ENCODE measurements at places on chromosomes 16 and 17.

GRCh38 chr16:63602206-63602927, 1519.5 kb downstream of the CDH11 start:
- no peak for DNase-seq

- DNase-seq: no peak
Measured at GRCh38 chr17:81000334-81000630, 8.6 kb downstream of the CHMP6 start.

DNA sequence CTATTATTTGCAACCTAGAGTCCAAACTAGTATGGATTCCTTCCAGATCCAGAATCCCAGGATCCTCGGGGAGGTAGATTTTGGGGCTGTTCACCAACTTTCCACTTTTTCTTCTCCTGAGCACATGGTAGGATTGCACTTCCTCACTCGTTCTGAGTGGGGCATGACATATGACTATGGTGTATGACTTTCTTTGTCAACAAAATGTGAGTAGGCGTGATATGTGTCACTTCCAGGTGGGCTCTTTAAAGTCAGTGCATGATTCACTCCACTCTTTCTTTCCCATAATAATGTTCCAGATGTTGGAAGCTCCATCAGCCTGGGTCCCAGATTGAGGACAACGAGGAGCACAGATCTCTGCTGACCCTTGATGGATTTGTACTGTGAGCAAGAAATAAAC, 21.5 kb downstream of the IRX5 start:
- DNase-seq: no peak

- no peak for DNase-seq
Measured at GRCh38 chr17:33642002-33642401, 348.9 kb upstream of the ASIC2 start.

DNA sequence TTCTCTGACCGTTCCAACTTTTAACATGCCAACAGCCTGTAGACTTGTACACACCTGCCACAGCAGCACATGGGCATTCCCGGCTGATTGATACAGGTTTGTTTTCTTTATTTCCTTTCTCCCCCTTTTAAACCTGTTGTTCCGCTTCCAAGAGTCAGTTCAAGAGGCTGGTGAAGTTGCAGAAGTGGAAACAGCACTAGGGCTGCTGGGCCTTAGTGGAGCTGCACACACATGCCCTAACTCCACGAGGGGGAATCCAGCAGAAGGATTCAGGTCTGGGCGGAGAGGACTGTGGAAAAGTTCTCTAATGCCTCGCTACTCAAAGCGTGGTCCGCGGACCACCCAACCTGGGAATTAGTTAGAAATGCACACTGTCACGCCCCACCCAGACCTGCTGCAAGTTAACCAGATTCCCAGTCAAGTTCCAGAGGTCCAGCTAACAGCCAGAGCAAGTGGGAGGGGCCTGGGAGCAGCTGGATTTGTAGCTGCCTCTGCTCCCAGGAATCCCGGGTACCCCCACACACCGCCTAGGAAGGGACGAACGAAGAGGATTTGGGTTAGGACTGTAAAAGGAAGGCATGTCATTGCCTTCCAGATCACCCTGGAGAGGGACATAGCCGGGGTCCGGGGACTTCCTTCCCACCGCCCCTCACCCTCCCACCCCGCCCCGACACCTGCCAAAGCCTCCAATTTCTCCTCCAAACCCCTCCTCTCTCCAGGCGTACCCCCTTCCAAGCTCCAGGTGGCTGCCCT, 542 bp downstream of the SLC39A11 start:
- DNase-seq: no peak

GRCh38 chr17:383771-384621, 31.4 kb upstream of the RPH3AL start:
- DNase-seq: no peak

- DNase-seq: no peak
Measured at GRCh38 chr17:65952586-65952985, 239.3 kb downstream of the CEP112 start.

- no peak for DNase-seq
Measured at GRCh38 chr17:1241929-1242328, 28.3 kb upstream of the BHLHA9 start.

DNA sequence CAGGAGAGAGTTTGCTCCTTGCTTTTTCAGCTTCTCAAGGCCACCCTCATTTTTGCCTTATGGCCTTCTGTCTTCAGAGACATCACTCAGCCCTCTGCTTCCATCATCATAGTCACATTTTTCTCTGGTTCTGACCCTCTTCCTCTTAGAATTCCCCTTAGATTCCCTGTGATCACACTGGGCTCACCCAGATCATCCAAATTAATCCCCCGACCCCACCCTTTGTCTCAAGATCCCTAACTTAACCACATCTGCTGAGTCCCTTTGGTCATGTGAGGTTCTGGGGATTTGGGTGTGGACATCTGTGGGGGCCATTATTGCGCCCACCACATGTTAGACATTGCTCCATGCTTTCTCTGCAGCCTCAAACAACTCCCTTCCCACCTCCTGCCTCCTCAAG, 323.4 kb downstream of the CPPED1 start:
- DNase-seq: no peak

Measured in GM12892 (cell line).